ENCODE measurements at places on chromosomes 16 and 17.

GRCh38 chr17:44120851-44121605 is 2.4 kb downstream of the HDAC5 start:
- no peak for DNase-seq

GRCh38 chr16:84390131-84390785 is 21.9 kb downstream of the ATP2C2 start:
- DNase-seq: no peak

DNA sequence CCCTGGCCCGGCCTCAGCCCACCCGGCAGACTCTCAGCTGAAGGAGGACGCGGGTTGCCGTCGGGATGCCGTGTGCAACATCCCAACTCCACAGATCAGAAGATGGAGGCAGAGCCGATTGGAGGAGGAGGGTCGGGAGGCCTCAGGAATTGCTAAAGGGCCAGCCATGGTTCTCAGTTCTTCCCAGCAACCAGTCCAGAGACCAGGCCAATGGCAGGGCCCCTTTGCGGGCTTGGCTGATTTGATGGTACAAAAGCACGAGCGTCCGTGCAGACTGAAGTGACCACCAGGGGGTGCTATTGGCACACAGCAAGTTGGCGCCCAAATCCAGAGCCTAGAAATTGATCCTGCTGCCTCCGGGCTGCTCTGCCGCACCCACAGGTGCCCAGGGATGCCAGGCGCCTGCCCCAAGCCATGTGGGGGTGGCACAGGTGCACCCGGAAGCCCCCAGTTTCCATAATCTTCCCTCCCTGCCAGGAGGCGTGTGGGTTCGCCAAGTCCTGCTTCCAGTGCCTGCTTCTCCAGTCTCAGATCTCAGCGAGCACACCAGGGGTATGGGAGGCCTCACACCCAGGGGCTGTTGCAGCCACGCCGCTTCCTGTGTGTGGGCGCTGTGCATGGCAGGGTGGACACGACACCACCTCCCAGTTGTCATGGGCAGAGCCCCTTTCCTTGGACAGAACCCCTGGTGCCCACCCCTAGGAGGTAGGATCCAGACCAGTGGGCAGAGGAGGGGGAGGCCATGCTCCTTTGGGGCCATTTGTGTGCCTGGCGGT is 7.1 kb upstream of the TEX19 start:
- peak; percentile 77 for DNase-seq

DNA sequence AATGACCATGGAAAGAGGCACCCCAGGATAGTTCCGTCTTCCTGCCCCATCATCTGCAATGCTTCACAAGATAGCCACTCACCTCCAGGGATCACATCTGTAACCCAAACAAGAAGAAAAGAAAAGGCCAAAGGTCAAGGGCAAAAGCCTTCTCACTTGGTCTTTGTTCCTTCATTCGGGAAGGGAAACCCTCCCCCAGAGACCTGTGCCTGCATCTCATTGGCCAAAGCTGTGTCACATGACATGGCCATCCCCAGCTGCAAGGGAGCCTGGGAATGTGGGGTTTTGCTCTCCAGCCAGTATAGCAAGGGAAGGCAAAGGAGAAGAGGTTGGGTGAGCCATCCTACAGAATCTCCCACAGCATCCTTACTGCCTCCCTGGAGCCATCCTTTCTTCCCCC is 47.9 kb downstream of the NOL11 start:
- no peak for DNase-seq

DNA sequence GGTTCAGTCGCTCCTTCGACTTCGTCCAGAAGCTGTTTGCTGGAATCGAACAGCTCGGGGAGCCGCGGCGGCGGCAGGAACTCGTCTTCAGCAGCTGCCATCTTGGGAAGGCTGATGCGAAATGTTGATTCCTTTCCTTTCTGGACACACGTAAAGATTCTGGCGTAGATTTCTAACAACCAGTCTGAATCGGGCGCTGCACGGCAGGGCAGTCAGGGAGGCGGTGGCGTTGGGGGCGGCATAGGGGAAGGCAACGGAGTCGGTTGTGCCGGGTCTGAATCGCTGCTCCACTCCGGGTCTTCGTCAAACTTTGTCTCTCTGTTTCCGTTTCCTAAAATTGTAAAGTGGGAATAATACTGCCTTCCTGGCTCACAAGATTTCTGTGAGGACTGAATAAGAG is 30.3 kb downstream of the TEX14 start:
- no peak for DNase-seq

DNA sequence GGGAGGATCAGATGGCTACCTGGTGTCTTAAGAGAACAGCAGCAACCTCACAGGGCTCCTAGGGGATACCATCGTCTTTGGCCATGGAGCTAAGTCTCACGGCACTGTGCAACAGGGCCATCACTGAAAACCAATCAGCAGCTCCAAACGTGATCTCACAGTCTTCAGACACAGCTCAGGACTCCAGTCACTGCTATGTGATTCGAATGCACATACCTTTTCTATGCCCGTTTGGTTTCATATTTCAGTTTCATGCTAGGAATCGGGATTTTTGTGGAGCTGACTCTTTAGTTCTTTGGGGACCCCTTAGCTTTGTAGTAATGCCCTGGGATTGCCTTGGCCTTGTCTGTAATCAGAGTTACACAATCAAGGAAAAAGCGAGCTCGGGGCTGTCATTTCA is 162.8 kb upstream of the CDH11 start:
- DNase-seq: no peak

- no peak for DNase-seq
These were observed 839.7 kb downstream of the CDH11 start for GRCh38 chr16:64282181-64282580.

GRCh38 chr16:69466547-69466946 is 42.1 kb downstream of the CYB5B start:
- DNase-seq: no peak

DNA sequence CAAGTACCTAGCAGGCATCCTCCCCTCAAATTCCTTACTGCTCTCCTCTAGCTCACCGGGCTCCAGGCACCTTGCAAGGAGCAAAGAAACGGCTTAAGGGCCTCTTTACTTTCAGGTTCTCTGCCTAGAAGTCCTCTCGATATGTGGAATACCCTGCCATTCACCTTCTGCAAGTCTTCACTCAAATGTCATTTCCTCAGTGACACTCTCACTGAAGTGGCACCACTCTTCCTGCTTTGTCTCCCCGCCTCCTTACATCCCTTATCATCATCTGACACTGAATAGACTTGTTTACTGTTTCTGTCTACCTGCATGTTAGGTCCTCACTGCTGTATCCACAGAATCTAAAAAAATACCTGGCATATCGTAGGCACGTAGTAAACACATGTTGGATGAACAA is 947 bp downstream of the SLC7A6OS start:
- DNase-seq: no peak

DNA sequence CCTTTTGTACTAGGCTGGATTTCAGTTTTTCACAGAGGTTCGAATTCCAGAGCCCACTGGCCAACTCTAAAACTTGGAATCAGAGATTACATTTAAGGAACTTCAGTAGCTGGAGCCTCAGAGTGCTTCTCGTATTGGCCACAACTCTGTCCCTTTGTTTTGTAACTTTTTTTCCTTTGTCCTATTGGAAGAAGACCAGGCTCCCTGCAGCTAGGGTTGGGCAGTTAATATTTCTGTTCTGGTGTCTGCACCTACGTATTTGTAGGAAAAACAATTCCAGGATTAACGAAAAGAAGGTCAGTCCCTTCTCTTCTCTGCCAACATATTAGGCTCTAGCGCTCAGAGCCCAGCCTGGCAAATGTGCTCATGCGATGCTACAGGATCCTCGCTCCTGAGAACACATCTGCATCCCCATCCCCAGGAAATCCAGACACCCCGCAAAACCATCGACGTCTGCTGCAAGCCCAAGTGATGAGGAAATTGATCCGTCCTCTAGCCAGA is 1.9 kb downstream of the CDH11 start:
- no peak for DNase-seq
